ENCODE measurements at places on chromosomes 6 and 20.

DNA sequence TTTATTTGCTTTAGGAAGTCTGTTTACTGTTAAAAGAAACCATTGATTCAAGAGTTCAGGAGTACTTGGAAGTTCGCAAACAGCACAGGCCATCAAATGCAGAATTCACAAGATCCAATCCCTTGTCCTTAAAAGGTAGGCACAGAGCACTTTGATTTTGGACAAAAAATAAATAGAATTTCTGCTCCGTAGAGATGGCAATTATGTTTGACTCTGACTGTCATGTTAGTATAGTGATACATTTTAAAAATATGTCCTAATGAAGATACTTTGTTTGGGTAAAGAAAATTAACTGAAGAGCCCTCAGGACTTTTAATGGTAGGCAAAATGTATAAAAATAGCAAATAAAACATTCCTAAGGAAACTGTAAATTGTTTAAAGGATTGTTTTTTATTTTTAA is 113.1 kb downstream of the JAG1 start:
- no peak for DNase-seq

GRCh38 chr6:84362193-84362821 is 134.9 kb upstream of the CEP162 start:
- DNase-seq = no peak

DNA sequence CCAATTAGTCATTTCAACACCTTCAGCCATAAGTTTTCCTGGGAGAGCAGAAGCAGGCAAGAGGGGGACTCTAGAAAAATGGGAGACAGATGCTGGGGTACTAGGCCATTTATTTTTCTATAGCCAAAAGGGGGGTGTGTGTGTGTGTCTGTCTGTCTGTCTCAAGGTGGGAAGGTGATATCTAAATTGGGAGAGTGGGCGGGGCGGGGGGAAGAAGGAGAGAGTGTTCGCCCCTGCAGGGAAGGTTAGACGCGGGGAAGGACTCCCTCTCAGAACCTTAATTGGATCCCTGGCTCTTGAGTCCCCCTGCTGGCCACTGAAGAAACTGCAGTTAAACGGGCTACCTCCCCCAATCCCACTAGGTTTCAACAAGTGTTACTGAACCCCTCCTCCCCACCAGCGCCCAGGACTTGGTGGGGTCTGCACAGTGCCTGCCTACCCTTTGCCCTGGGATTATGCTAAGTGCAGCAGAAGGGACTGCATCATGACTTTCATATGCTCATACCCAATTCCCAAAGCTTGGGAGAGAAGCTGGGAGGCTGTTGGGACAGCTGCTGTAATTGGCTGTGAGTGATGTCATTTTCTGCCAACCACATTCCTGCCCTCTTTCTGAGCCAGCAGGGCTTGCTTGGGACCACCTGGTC is 45.8 kb downstream of the FOXP4 start:
- peak; percentile 91 for DNase-seq

- no peak for DNase-seq
These were observed 10.2 kb downstream of the UBE3D start for GRCh38 chr6:83055366-83055964.

DNA sequence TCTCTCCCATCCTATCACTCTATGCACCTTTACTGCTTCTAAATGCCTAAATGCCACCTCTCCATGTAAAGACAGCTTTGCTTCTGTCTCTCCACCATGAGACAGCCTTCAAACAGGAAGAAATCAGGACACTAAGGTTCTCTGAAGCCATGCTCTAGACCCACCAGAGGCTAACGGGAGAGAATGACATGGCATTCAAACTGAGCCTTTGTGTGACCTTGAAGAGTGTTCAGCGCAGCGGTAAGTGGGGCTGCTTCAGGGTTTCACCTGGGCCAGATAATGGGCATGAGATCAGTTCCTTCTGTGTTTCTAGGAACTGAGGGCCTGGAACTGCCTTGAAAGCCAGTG is 20.1 kb downstream of the FAM50B start:
- DNase-seq = no peak

DNA sequence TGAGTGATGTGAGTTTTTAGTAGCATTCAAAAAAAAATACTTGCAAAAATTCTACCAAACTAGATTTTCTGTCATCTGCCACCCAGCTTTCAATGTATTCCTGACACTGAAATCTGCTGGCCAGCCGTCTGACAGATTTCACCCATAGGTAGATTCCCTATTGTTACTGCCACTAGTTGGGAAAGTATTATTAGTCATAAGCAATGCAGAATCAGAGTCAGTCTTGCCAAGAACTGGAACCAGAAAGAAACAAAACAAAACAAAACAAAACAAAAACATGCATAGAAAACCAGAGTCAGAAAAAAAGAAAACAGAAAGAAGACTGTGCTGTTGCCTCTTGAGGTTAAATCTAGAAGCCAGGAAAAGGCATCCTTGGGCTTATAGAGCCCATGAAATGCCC is 293.1 kb upstream of the KCNQ5 start:
- DNase-seq = no peak

- no peak for DNase-seq
These were observed 36.3 kb upstream of the MRGBP start for GRCh38 chr20:62759981-62760431.

DNA sequence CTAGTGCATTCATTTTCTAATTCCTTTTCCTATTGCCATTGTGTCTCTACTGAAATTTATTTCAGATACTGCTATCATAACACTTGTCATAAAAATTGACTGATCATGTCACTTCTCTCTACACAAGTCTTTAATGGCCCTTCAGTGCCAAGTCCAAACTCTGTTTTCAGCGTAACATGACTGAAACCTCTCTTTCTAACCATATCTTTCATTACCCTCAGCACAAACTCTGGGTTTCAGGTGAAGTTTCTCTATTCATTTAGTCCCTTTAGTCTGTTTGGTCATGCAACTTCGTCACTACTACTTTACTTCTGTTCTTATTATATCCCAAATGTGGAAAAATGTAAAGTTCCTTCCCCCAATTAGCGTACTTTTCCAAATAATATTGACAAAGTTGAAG is 234.9 kb downstream of the OGFRL1 start:
- DNase-seq = no peak

DNA sequence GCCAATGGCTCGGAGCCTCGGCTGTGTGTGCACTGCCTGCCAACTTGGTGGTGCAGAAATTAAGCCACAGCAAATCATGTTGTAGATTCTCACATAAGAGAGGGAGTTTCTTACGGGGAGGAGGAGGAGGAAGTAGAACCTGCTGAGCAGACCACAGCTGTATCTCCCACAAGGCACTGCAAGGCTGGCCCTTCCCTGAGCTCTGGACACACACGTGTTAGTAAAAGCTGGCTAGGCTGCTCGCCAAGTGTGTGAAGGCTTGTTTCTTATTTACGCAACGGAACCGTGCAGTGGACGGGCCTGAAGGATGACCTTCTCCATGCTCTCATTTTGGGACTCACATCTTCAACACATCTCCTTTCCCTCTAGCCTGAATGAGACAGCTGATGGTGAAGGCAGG is 15.7 kb upstream of the QKI start:
- DNase-seq = no peak

DNA sequence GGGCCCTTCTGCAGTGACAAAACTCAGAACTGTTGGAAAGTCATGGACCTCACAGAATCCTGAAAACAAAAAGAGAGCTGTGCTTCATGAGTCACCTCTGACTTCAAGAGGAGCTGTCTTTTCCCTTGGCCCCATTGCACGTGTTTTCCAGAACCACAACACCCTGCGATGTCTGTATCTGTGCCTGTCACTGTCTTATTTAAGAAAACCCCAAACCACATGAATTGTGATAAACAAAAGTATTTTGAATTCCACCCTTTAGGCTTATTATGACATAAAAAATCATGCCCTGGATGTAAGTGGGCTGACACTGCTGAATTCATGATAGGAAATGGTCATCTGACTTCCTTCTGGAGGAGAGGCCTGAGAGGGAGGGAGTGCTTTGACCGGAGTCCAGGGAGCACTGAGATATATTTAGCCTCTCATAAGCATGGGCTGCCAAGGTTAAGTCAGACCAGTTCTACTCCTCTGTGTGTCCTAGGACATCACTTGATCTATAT is 96.4 kb upstream of the DUSP22 start:
- no peak for DNase-seq

DNA sequence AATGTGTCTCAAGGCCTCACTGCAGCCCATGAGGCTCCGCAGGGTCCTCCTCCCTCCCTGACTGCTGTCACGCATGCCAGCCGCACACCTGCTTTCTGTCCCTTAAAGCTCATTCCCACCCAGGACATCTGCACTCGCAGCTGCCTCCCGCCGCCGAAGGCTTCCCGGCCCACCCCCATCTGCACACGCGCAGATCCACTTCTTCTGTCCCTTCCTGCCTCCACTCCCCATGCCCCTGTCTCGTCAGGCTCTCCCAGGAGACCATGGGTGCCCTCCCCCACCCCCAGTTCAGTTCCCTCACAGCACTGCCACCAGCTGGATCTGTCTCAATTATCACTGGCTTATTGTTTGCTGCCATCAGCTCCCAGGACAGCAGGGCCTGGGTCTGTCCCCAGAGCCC is 63.0 kb downstream of the RIPOR3 start:
- DNase-seq = no peak

GRCh38 chr6:50654155-50654554 is 59.2 kb upstream of the TFAP2D start:
- no peak for DNase-seq

GRCh38 chr20:14488212-14488611 is 150.8 kb upstream of the FLRT3 start:
- DNase-seq = no peak

GRCh38 chr6:155604991-155605390 is 149.4 kb upstream of the NOX3 start:
- DNase-seq = no peak

DNA sequence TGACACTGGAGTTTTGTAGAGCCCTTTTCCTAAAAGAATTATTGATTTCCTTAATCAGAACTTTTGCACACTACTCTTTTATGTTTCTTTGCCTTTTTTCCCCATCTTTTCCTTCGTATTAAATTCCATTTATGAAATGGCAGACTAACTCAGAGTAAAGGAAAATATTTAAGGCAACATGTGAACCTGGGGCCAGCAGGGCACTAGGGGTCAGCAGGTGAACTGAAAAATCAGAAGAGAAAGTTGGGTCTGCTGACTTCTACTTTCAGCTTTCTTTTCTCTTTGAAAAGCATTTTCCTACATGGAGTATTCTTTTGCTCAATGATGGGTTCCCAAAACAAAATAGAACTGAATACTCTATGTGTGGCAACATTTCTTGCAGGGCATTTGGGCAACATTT is 226.6 kb upstream of the EXOC2 start:
- DNase-seq = no peak

GRCh38 chr6:139446768-139447655 is 72.6 kb upstream of the CITED2 start:
- DNase-seq = no peak
